Activated gamma-delta T cell treated with anti-CD3 and anti-CD28 coated beads, Interleukin-2, amount 50 U/mL, for 16 hours (primary cell): ENCODE measurements at places on chromosomes 3 and 15.

DNA sequence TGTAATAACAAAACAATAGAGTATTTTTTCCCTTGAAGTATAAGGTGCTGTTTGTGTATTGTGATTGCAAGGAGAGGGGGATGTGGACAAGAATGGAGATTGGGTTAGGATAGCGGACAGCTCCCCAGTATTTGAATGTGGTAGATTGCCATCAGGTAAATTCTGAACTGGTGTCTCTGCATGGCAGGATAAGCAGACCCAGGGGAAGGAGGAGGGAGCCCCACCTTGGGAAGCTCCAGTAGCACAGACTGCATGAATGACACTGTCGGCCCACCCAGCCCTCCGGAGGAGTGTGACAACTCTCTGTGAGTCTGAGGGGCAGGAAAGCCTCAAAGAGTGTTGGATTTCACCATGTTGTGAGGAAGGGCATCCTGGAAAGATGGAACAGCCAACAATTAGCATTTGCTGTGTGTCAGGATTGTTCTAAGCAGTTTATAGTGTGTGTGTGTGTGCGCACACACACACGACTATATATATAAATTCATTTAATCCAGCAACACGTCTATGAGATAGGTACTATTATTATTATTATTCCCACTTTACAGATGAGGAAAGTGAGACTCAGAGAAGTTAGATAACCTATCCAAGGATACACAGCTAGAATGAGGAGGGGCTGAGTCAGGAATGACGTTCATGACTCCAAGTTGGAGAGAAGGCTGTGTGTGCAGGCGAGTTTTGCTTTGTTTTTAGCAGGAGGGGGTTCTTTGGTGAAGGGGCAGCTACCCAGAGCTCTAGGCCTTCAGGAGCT, 63.4 kb upstream of the LCTL start:
- no peak for DNase-seq

GRCh38 chr3:113897373-113897777, 50.4 kb upstream of the ZDHHC23 start:
- DNase-seq: no peak

GRCh38 chr15:39624806-39625205, 43.9 kb downstream of the THBS1 start:
- DNase-seq: peak; percentile 70

GRCh38 chr3:170043506-170043905, 5.7 kb downstream of the GPR160 start:
- DNase-seq: no peak

GRCh38 chr3:45623846-45624245, 29.3 kb downstream of the LIMD1 start:
- DNase-seq: no peak

DNA sequence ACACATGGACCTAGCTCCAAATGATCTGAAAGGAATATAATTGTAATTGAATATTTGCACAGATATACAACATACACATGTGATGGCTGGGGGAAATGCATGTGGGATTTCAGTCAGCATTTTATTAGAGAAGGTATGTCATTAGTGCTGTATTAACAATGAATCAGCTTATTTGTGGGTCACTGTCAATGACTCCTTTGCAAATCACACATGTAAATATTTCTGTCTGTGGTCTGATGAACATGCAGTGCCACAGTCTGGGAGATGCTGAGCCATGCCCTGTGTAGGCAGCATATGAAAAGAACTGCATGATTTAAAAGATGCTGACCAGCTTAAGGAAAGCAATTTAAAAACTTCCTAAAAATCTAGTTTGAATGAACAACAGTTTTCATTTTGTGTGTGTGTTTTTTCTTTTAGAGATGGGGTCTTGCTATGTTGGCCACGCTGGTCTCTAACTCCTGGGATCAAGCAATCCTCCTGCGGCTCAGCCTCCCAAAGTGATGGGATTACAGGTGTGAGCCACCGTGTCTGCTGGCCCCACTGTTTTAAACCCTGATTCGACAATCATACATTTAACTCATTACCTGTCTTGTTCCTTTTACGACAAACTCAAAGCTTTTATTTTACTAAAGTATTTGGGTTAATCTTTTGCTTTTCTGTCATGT, 803 bp upstream of the B3GNT5 start:
- no peak for DNase-seq

GRCh38 chr3:194757647-194758061, 72.0 kb downstream of the FAM43A start:
- DNase-seq: no peak

GRCh38 chr15:66481107-66481856, 16.3 kb downstream of the SNAPC5 start:
- no peak for DNase-seq

- DNase-seq: no peak
Observed at GRCh38 chr3:70815817-70816216, 503.4 kb upstream of the MDFIC2 start.

GRCh38 chr3:143041903-143042302, 40.5 kb downstream of the U2SURP start:
- DNase-seq: no peak

GRCh38 chr3:192063570-192063969, 602.6 kb downstream of the PYDC2 start:
- no peak for DNase-seq

GRCh38 chr15:32909431-32909830, 191.6 kb downstream of the GREM1 start:
- DNase-seq: no peak

DNA sequence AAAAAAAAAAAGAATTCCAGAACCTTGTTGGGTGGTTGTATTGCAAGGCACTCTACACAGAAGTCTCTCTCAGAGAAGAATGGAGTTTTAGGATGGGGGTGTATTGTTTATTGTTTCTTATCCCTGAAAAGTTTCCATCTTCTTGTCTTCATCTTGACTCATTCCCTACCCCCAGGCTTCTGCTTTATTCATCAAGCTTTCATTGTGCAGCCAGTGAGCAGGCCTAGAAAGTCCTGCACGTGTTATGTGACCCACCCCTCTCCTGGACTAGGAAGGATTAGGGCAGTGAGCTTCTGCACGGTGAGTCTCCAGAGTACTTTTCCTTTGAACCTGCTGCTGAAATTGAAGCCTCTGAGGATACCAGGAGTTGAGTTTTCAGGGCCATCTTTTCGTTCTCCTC, 150.9 kb upstream of the IL12A start:
- DNase-seq: no peak

DNA sequence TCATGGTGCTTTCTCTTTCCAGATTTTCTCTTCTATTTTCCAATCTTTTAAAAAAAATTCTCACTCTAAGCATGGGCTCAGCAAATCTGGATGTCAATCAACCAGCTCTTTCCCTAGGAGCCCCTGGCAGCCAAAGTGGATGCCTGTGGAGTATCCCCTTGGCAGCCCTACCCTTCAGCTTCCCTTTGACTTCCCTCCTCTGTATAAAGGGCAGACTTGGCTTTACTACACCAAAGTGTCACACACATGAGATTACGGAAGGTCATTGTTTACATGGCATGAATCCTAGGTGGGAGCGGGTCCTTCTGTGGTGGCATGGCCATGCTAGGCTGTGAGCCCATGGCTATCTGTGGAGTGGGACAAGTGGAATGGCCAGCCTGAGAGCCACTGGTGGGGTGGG, 379.9 kb downstream of the GABRB3 start:
- no peak for DNase-seq

- DNase-seq: no peak
Observed at GRCh38 chr3:22960105-22960984, 242.8 kb upstream of the UBE2E2 start.

DNA sequence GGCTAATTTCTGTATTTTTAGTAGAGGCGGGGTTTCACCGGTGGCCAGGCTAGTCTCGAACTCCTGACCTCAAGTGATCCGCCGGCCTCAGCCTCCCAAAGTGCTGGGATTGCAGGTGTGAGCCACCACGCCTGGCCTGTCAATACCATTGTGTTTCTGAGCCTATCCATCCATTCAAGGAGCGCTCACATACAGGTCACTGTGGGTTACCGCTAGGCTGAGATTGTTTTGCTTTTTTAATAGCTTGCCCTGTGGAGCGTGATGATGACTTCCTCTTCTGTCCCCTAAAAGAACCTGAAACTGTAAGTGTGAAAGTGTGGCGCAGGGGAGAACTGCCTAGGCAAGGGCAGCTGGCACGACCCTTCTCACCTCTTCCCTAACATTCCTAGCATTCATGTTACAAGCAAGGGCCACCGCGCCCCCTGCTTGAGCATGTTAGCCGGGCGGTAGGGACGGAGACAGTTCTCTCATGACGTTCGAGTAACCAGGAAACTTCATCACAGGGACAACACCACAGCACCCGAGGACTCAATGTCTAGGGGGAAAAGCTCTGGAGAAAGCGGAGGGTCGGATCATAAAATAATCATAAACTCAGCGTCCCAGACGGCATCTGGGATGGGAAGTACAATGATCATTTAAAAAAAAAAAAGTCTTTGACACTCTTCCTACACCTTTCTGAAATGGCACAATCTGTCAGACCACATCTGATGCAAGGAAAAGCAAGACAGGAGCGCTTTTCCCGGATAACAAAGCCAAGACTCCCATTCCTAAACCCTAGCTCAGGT, 790 bp downstream of the LAMP3 start:
- DNase-seq: no peak

GRCh38 chr3:49844464-49845183, 11.7 kb downstream of the TRAIP start:
- DNase-seq: no peak

DNA sequence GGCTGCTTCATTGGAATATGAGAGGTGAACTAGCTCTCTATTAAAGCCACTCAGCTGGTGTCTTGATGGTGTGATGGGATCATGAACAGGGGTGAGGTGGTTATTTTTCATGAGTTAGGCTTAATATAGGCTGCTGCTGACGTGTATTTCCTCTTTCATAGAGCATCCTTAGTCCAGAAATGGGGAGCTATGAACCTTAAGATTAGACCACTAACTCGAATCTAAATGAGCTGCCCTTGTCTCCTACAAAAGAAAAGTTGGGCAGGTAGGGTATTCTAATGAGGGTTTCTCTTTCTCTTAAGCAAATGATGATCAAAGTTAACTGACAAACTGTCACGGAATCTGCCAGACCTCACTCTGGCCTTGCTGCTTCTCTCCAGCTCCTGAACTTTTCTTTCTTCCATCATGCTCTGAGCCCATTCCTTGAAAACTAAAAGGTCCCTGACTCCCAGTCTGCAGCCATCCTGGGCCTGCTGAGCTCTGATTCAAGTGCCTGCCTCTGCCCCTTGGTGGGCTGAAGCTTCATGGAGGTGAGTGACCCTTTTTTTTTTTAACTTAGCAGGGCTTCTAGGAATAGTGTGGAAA, at the start of gene TRIM69:
TSS of gene TRIM69 (plus strand) at position 348 of the 585 bp plus-strand sequence. CDS start at position 525, 177 bp downstream.
- DNase-seq: no peak

- DNase-seq: no peak
Observed at GRCh38 chr3:152719264-152719663, 115.7 kb upstream of the P2RY1 start.

DNA sequence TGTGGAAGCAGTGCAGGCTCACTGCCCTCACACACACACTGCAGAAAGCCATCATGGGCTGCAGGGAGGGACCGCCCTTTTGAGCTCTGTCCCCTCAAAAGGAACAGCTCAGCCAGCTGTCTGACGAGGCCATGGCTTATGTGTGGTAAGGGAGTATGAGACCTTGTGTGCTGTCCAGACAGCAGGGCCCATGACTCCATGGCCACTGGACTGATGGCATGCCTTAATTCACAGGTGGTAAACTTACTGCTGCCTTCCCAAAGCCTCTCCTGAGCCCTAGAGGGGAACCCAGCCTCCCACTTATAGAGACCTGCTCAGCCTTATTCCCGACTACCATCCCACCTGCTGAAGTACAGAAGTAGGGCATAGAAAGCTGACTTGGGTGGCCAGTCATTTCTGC, 5.6 kb downstream of the FAM240A start:
- DNase-seq: no peak

DNA sequence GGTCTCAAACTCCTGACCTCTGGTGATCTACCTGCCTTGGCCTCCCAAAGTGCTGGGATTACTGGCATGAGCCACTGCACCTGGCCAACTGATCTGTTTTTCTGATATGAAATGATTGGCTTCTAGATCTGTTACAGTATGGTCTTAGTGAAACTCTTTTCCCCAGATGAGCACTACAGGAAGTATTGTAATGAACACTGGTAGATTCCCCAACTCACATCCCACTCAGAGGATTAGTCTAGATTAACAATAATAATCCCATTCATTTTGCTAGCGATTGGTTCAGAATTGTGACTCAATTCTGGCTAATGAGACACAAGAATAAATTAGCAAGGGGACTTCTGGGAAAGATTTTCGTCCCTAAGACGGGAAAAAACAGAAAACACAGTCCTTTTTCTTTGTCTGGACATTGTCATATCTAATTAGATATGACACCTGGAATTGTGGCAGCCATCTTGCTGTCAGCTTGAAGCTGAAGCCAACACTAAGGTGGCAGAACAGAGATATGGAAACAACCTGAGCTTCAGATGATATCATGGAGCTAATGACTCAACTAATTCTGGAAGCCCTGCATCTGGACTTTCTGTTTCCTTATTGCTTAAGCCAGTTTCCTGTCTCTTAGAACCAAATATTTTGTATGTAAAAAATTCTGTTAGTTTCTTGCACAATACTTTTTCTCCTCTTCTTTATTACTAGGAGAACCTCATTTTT, 17.4 kb upstream of the NPTN start:
- no peak for DNase-seq

GRCh38 chr3:7659079-7659478, 798.2 kb downstream of the GRM7 start:
- no peak for DNase-seq

- DNase-seq: no peak
Observed at GRCh38 chr15:57509965-57510364, 81.7 kb upstream of the MYZAP start.

DNA sequence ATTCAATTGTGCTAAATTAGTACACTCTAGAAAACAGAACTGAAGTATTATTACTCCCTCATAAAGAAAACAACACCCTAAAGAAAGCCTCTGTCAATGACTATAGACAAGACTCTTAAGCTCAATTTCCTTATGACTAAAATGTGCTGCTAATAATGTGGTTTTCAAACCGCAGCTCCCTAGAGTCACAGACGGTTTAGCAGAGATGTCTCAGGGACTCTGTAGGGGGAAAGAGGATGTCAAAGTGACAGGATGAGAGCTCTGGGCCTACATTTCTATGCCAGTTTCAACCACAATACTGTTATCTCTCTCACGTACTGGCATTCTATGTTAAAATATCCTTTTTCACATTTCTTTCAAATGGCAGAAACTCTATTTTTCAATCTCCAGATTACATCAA, 37.6 kb upstream of the WDR49 start:
- no peak for DNase-seq

DNA sequence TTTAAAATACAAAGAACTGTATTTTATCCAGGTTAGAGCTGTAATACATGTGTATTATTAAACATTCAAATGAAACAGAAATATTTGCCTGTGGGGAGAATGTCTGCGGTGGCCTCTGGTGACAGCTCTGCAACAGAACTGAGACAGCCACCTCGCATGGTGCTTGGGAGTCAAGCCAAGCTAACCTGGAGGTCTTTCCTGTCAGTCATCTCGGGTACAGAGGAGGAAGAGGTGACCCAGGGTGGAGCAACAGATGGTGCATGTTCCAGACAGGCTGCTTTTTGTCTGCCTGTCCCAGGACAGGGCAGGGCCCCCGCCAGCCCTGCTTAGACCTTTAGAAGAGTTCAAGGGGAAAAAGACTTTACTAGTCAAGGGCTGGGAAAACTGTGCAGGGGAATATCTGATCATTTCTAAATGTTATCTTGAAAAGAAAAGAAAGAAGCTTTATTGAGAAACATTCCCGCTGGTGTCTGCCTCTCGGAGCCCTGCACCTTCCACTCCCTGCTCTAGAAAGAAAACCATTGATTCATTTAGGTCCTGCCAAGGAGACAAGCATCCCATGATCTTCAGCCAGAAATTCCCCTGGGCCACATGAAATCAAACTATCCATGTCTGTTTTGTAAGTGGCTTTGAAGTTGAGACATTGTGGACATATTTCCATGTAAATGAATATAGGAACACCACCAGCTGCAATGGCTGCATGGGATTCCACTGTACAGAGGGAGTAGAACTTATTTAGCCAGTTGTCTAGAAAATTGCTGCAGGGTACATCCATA, 5.5 kb upstream of the NR2E3 start:
- no peak for DNase-seq
